ENCODE measurements at places on chromosomes 13 and 19.

GRCh38 chr19:39251081-39251480 lies 2.4 kb upstream of the IFNL4 start:
- no peak for DNase-seq

- no peak for DNase-seq
Measured at GRCh38 chr19:54696117-54696548, 28.1 kb upstream of the KIR3DL3 start.

DNA sequence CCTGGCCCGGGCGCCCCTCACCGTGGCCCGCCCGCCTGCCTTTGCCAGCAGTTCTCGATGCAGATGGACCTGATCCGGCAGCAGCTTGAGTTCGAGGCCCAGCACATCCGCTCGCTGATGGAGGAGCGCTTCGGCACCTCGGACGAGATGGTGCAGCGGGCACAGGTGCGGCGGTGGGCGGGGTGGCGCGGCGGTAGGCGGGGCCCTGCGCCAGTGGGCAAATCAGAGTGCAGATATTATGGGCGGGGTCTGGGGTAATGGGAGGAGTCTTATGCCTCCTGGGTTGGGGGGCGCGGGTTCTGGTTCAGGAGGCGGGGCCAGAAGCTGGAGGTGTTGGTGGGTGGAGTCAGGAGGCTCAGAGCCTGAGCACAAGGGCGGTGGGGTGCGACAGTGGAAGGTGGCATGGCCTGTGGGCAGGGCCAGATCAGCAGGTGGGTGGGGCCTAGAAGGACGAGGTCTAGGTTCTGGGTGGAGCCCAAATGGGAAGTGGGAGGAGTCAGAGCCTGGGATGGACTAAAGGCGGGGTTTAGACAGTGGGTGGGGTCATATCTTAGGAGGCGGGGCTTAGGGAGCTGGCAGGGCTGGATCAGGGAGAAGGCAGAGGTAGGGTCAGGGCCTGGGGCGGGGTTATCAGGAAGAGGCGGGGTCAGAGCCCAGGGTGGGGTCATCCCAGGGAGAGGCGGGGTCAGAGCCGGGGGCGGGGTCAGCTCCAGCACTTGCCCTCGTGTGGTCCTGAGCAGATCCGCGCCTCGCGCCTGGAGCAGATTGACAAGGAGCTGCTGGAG lies 5.6 kb downstream of the APC2 start:
- DNase-seq, result peak; percentile 20

DNA sequence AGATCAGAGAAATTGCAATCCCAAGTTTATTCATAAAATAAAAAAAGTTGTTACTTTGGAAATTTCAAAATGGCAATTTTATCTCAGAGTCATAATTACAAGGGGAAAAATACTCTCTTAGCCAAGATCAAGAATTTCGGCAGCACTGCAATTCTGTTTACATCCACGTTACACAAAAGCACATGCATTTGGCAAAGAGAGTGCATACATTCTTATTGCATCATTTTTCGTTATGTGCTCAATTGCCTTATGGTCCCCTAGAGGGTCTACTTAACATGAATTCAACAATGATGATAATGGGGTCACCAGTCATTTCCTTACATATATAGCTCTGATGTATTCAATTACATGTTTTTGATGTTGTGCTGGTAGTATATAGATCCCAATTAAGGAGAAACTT lies 498.0 kb downstream of the DIAPH3 start:
- no peak for DNase-seq

- no peak for DNase-seq
Measured at GRCh38 chr19:49524812-49525455, 2.9 kb upstream of the RCN3 start.

- DNase-seq, result no peak
Measured at GRCh38 chr19:35715355-35715809, 2.4 kb upstream of the KMT2B start.

GRCh38 chr13:95220611-95221010 lies 80.6 kb downstream of the ABCC4 start:
- no peak for DNase-seq

- DNase-seq, result no peak
Measured at GRCh38 chr13:64553411-64554129, 2676.6 kb downstream of the PCDH9 start.

DNA sequence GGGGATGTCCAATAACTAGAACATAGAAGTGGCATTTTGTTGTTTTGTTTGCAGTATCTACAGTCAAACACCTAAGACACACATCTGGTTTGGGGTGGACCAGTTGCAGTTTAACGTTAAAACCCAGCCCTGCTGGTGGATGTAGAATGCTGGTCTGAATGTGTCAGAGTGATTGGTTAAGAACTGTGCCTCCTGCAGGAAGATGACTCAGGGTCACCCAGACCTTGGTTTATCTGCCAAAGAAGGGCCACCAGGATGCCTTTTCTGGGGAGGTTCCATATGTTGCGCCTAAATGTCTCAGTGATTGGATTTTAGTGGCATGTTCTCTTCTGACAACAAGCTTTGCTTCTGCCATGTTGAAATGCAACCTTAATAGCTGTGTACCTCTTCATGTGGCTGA lies 23.1 kb downstream of the ZNF536 start:
- DNase-seq, result no peak

- DNase-seq, result no peak
Measured at GRCh38 chr19:30686176-30686820, 314.1 kb downstream of the ZNF536 start.

- DNase-seq, result no peak
Measured at GRCh38 chr19:6092329-6093286, 17.7 kb downstream of the RFX2 start.

DNA sequence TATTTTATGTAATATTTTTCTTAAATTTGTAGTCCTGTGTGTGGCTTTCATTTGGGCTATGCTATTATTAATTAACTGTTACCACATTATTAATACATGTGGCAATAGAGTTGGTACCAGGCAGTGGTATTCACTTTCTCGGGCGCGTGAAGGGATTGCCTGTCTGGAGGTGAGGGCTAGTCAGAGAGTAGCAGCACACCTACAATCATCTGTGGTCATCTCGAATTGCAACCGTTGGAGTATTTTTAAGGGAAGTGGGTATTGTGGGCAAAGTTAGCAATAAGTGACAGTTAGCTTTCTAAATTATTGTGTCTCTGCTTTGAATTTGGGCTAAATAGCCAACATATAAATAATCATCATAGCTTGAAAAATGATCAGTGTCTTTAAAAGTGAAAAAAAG lies 20.0 kb upstream of the GPR18 start:
- DNase-seq, result no peak

Measured in activated effector memory CD4-positive, alpha-beta T cell treated with Interleukin-2 at 50 U/mL for 16 hours (primary cell).